ENCODE measurements at places on chromosomes 11 and 22. TPM values are rescaled to one million over a fixed set of nuclear protein-coding genes. Genes with fewer than 3 reads are reported as not detected.
A peak's percentile ranks its signal among the peaks of the same experiment; 100 is the strongest.

TSSK2 gene
- total RNA-seq: not detected

KDM4D gene
- total RNA-seq: 0.42 TPM

DNA sequence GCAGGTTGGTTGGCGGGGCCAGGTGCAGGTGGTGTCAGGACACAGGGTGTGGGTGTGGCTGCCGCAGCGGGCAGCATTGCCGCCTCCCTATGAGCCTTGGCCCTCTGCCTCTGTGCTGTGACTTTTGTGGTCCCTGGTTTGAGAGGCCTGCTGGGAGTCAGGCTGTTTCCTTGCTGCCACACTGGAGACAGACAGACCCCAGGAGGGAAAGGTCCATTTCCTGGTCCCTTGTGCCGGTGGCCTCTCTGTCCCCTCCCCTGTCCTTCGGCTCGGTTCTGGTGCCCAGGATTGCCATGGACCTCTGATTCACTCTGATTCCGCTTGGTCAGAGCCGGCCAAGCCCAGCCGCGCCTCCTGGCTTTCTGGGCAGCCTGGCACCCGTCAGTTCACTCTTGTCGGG lies 196.9 kb downstream of the TBC1D22A start:
- no peak for DNase-seq
- no peak overlapping the region for H3K27ac ChIP-seq
- H3K36me3 ChIP-seq: no peaks in the 10 kb centered on the region
- H3K4me3 ChIP-seq: no peak overlapping the region
- peaks cover 3% of the 10 kb centered on the region for H3K4me1 ChIP-seq
- no peaks in the 10 kb centered on the region for H3K27me3 ChIP-seq

DNA sequence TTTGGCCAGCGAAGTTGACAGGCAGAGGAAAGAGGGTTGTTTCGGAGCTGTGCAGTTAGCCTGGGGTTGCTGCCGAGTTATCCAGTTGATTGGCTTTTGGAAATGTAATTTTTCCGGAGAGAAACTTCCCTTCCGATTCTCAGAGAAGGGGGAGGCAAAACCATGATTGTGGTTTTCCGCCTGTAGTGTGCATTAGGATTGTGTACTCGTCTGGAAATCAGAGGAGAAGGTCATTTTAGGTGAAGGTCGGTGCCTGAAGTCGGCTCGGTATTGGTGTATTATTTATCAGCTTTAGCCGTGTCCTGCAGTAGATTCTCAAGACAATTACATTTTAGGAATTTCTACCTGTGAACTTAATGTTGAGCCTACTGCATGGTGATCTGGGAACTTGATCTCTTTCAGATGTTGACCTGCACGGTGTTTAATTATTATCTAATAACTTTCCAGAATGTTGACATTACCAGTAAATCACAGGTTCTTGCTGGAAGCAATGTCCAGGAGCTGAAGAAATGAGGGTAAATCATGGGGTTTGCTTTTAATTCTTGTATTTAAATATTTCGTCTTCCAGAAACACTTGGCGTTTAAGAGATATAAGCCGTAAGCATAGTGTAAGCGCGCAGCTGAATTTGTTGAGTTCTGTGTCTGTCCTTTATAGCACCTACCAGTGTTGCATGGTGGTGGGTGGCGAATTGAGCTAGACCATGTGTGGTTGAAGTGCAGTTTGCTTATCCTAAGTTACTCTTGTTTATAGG lies 1.3 kb downstream of the ARHGEF12 start:
- peaks cover 84% of the 10 kb centered on the region for H3K4me1 ChIP-seq
- H3K27ac ChIP-seq: peak overlapping the region; percentile 98
- H3K27me3 ChIP-seq: no peaks in the 10 kb centered on the region
- peak overlapping the region; percentile 93 for H3K4me3 ChIP-seq

TEX54 gene
- total RNA-seq: not detected

MRGPRX3 gene
- not detected for total RNA-seq

GRCh38 chr11:5591613-5592012 lies 4.8 kb upstream of the TRIM6 start:
- H3K4me1 ChIP-seq: no peaks in the 10 kb centered on the region
- DNase-seq: no peak
- no peak overlapping the region for H3K4me3 ChIP-seq
- no peaks in the 10 kb centered on the region for H3K36me3 ChIP-seq
- H3K27ac ChIP-seq: no peak overlapping the region
- no peaks in the 10 kb centered on the region for H3K27me3 ChIP-seq

TESMIN gene
- 4.4 TPM for total RNA-seq

- H3K4me1 ChIP-seq: peaks cover 6% of the 10 kb centered on the region
- H3K36me3 ChIP-seq: no peaks in the 10 kb centered on the region
- no peaks in the 10 kb centered on the region for H3K27me3 ChIP-seq
- H3K4me3 ChIP-seq: peak overlapping the region; percentile 5
- H3K27ac ChIP-seq: peak overlapping the region; percentile 63
Measured at GRCh38 chr11:129323896-129324502, 51.6 kb upstream of the BARX2 start.

DNAJB13 gene
- not detected for total RNA-seq

APOBEC3C gene
- 9.9 TPM for total RNA-seq

NAGA gene
- total RNA-seq: 16.0 TPM

GRCh38 chr11:35334385-35335090 lies 84.8 kb downstream of the SLC1A2 start:
- H3K36me3 ChIP-seq: no peaks in the 10 kb centered on the region
- no peak overlapping the region for H3K27ac ChIP-seq
- peaks cover 26% of the 10 kb centered on the region for H3K4me1 ChIP-seq
- no peaks in the 10 kb centered on the region for H3K27me3 ChIP-seq
- DNase-seq: no peak

- H3K27ac ChIP-seq: no peak overlapping the region
- H3K4me3 ChIP-seq: no peak overlapping the region
- H3K4me1 ChIP-seq: no peaks in the 10 kb centered on the region
Measured at GRCh38 chr11:76067099-76067498, 139.2 kb downstream of the WNT11 start.

FGF4 gene
- total RNA-seq: not detected

- no peaks in the 10 kb centered on the region for H3K27me3 ChIP-seq
- no peaks in the 10 kb centered on the region for H3K4me1 ChIP-seq
- H3K36me3 ChIP-seq: no peaks in the 10 kb centered on the region
- H3K27ac ChIP-seq: no peak overlapping the region
Measured at GRCh38 chr11:1786466-1786865, 22.7 kb upstream of the CTSD start.

DNA sequence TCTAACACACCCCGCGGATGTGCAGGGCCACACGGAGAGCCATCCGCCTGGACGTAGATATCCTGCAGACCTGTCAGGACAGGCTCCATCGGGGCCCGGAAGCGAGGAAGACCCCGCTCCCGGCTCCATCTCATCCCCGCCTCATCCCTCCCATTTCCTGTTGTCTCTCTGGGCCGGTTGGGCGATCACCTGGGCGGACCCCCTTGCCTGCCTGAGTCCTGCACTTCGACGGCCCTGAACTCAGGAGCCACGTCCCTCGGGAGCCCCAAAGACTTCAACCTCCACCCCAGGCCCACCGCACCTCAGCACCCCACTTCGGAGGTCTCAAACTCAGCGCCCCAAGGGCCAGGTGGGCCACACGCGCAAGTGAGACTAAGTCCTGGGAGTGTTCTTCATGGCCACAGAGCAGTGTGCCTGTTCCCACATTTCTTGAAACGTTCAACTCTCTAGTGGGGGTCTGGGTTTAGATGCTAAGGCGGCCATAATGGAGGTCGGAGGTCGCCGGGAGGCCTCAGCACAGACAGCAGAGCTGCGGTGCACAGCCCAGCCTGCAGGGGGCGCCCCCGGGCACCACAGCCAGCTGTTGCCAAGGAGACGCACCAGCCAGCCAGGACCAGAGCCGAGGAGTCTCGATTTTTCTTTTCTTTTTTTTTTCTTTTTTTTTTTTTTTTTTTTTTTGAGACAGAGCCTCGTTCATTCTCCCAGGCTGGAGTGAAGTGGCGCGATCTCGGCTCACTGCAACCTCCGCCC lies 26.0 kb upstream of the FADD start:
- no peak overlapping the region for H3K4me3 ChIP-seq
- no peaks in the 10 kb centered on the region for H3K36me3 ChIP-seq
- H3K4me1 ChIP-seq: no peaks in the 10 kb centered on the region
- H3K27ac ChIP-seq: no peak overlapping the region

DNA sequence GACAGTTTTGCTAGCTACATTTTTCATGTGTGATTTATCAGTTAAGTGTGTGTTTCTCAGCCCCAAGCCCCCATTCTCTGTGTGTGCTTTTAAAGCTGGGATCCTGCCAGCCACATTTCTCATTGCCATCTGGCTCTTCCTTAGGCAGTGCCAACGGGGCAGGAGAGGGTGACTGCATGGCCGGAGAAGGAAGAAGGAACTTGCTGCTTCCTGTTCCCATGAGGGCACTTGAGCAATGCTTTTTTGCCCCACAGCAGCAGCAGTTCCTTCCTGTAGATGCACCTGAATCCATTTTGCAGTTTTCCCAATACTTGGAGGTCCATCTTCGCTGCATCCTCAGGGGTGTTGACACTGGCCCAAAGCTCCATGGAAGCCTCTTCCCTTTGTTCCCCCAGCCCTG lies 37.5 kb downstream of the TNRC6B start:
- H3K36me3 ChIP-seq: peaks cover 6% of the 10 kb centered on the region
- H3K27ac ChIP-seq: no peak overlapping the region
- H3K4me3 ChIP-seq: no peak overlapping the region

- no peak for DNase-seq
- no peaks in the 10 kb centered on the region for H3K36me3 ChIP-seq
- H3K27ac ChIP-seq: no peak overlapping the region
- H3K27me3 ChIP-seq: no peaks in the 10 kb centered on the region
Measured at GRCh38 chr11:126188332-126189108, 22.9 kb downstream of the RPUSD4 start.

NPAS4 gene
- not detected for total RNA-seq

DNA sequence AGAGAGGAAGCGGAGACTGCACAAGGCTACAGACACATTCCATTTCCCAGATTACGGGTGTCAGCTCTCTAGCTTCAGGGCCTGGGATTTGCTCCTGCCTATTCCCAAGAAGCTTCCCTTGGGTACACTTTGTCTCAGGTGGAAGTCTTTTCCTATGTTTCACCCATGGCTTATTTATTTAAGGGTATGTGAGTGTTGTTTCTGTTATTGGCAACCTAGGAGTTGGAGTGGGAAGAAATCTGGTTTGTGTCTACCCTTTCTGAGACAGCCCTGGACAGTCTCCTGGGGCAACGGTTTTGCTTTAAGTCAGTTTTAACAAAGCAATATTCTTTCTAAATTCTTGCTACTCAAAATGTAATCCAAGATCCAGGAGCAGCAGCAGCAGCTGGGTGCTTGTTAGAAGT lies 127.0 kb downstream of the MICAL2 start:
- H3K4me1 ChIP-seq: peaks cover 21% of the 10 kb centered on the region
- no peaks in the 10 kb centered on the region for H3K27me3 ChIP-seq
- DNase-seq: no peak
- H3K27ac ChIP-seq: peak overlapping the region; percentile 30

TRIM51 gene
- total RNA-seq: not detected

DNA sequence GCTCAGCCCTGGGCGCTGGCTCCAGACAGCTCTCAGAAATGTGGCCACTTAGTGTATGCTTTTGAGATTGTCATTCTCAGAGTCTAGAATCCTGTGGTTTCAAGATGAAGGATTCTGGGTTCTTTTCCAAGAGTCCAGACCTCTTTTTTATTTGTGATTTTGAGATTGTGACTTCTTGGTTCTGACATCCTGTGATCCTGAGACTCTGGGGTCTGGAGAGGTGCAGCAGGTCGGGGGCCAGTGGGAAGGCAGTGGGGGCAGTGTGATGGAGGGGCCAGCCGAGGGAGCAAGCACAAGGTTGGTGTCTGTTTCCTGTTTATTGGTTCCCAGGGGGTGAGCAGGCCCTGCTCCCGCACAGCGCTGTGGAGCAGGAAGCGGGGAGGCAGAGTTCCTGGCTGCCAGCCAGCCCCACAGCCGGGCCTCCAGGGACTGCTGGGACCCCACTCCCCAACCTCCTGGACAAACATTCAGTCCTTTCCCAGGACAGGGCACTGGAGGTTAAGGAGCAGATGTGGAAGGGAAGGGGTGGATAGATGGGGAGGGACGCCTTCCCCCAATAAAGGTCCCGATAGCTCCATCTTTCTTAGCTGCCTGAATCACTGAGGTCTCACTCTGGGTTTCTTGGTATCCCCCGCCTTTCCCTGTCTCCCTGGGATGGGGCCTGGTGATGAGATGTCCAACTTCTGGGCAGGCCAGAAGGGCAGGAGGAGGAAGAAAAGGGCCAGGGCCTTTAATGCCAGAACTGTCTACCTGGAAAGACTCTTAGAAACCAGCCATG lies 13.7 kb downstream of the ARHGEF17 start:
- H3K4me3 ChIP-seq: no peak overlapping the region
- no peak for DNase-seq
- H3K36me3 ChIP-seq: no peaks in the 10 kb centered on the region
- H3K4me1 ChIP-seq: peaks cover 81% of the 10 kb centered on the region
- no peaks in the 10 kb centered on the region for H3K27me3 ChIP-seq

DNA sequence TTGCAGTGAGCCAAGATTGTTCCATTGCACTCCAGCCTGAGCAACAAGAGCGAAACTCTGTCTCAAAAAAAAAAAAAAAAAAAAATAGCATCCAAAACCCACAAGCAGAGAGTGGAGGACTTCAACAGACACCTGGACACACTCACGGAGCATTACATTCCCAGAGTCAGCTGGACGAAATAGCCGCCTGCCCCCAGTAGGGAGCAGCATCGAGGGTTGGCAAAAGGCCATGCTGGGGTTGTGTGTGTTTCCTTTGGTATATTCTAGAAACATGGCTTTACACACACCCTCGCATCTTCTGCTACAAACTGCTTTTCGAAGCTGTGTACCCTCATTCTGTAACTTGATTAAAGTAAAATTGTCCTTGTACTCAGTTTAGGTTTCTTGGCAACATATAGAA lies 5.3 kb downstream of the ADA2 start:
- no peak overlapping the region for H3K4me3 ChIP-seq
- DNase-seq: no peak
- H3K27me3 ChIP-seq: no peaks in the 10 kb centered on the region
- H3K36me3 ChIP-seq: no peaks in the 10 kb centered on the region

NFAM1 gene
- total RNA-seq: 0.26 TPM

PIH1D2 gene
- 3.1 TPM for total RNA-seq

- H3K27me3 ChIP-seq: no peaks in the 10 kb centered on the region
- no peaks in the 10 kb centered on the region for H3K36me3 ChIP-seq
- H3K4me3 ChIP-seq: no peak overlapping the region
- H3K4me1 ChIP-seq: peaks cover 8% of the 10 kb centered on the region
- DNase-seq: no peak
Measured at GRCh38 chr22:39943953-39944872, 16.0 kb upstream of the TMA7B start.

DNA sequence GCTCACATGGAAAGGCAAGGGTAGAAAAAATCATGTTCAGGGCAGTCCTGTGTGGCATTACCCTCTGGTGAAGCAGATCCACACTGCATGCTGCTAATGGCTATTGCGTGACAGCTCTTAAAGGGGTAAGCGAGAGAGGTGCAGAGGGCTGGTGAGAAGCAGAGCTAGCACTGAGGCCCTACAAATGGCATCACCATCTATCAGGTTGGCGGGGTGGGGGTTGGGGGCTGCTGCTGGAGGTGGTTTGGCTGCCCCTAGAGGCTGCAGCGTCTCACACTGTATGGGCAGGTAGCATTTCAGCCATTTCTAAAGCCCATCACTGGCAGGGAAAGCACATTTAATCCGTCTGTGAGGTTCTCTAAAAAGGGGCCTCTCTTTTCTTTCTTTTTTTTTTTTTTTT lies 16.9 kb upstream of the TMA7B start:
- no peak overlapping the region for H3K4me3 ChIP-seq
- H3K27me3 ChIP-seq: no peaks in the 10 kb centered on the region
- peaks cover 9% of the 10 kb centered on the region for H3K4me1 ChIP-seq
- no peak for DNase-seq

Measured in esophagus squamous epithelium (tissue), 5 donors.